Stimulated activated CD4-positive, alpha-beta T cell treated with anti-CD3 and anti-CD28 coated beads, Interleukin-4, amount 100 ng/mL, for 4 hours (primary cell): ENCODE measurements at places on chromosomes 11 and 22.

- DNase-seq: no peak
Observed at GRCh38 chr11:64291752-64292459, 804 bp downstream of the KCNK4 start.

DNA sequence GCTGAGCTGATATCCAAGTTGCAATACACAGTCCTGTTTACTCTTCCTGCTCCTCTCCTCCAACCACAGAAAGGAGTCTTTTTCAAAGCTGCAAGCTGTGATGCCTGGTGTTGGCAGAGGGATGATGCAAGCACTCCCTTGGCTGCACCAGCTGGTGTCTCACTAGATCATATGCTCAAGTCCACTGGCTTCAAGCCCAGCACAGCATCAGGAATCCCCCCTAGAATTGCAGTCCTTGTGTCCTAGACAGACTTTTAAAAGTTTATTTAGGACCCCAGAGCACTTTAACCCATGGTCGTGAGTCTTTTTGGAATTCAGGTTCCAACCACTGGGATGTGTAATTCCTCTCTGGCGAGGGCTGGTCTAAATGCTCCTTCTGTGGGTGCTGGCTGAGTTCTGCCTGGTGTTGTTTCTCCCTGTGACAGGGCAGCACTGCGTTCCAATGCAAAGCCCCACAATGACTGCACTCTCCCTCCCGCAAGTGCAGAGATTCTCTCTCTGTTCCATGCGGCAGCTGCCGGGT lies 1.9 kb upstream of the HEPN1 start:
- DNase-seq: no peak

GRCh38 chr11:25734591-25735211 lies 597.2 kb upstream of the ANO3 start:
- no peak for DNase-seq

GRCh38 chr11:130160498-130161155 lies 1.0 kb downstream of the ST14 start:
- DNase-seq: no peak

DNA sequence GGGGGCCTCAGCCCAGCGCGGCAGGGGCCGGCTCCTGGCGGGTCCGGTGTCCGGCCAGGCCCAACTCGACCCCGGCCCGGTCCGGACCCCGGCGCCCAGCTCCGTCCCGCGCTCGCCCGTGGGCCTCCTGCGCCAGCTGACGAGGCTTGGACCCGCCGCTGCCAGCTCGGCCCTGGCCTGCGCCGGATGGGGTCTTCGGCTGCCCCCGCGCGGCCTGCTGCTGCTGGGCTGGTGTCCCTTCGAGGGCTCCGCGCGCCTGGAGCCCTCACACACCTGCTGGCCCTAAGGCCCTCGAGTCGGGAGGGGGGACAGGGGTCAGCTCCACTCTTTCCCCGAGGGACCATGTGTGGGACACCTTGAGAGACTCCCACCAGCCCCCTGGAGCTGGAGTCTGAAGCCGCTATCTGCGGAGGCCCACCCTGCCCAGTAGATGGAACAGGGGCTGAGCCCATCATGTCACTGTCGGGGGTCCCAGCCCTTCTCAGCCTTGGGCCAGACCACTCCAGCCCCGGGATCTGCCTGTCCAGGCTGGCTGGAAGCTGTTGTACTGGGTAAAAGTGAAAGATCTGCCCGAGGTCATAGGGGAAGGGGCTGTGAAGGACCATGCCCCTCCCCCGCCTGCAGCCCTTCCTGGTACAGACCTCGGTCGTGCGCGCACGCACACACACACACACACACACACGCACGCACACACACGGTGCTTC lies 768 bp upstream of the CDKN1C start:
- no peak for DNase-seq

DNA sequence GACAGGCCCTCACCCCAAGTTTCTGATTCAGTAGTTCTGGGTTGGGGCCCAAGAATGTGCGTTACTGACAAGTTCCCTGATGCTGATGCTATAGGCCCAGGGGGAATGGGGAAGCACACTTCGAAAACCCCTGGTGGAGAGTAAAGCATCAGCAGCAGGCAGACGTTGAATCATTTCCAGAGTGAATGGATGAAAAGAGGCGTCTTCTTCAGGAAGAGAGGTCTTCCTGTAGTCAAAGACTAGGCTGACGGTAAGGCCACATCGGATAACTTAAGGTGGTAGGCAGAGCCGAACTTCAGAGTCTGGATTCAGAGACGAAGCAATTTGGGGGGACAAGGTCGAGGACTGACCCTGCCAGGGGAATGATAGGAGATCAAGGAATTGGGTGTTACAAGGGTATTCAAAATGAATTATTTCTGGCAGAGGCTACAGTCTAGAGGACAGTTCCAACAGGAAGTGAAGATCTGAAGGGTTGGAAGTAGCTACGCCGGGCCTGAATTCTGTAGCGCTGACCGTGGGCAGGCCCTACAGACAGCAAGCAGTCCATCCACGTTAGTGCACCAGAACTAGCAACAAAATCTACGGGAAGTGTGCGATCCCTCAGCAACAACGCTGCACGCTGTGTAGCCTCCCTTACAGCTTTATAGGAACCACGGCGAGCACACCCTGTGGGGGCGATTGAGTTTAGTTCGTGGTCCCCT lies 862 bp upstream of the CENATAC start:
- no peak for DNase-seq
